GF-D8 (cell line): ENCODE measurements at places on chromosomes 16 and 17.

GRCh38 chr16:3596101-3596861, 15.1 kb downstream of the SLX4 start:
- no peak for DNase-seq

DNA sequence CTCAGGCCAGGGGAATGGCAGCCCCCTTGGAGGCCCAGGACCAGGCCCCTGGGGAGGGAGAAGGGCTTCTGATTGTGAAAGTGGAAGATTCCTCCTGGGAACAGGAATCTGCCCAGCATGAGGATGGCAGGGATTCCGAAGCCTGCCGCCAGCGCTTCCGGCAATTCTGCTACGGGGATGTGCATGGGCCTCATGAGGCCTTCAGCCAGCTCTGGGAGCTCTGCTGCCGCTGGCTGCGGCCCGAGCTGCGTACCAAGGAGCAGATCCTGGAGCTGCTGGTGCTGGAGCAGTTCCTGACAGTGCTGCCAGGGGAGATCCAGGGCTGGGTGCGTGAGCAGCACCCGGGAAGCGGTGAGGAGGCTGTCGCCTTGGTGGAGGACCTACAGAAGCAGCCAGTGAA, 2.4 kb downstream of the ZNF213 start:
- DNase-seq: no peak

GRCh38 chr16:83458612-83459011, 349.2 kb upstream of the HSBP1 start:
- DNase-seq: no peak

DNA sequence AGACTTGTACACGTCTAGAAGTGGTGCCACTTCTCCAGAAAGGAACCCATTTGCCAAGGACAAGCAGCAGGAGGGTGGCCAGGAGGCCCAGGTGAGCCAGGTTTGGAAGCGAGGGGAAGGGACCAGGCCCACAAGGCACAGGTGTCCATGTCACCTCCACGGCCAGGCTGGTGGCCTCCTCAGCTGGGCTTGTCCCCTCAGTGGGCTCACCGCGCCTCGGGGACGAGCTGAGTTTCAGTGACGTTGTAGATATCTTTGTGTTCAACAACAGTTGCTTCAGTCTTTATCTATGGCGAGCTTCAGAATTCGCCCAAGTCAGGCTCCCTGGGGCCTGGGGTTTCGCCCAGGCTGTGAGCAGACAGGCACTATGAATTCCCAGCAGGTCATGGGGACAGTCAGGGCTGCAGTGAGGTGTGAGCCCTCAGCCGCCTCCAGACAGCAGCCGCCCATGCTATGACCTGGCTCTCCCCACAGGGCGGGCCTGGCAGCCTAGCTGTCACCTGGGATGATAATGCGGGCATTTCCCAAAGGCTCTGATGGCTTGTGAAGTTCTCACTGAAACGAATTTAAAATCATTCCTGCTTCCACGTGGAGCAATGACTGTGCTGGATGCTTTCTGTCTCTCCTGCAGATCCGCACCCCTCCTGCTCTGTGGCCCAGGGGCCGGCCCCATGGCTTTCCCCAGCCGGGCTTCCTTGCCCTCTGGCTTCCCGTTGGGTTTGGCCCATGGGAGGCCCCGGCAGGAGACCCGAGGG, 89.5 kb downstream of the MRC2 start:
- DNase-seq: no peak

- DNase-seq: no peak
These were observed 110.3 kb downstream of the BANP start for GRCh38 chr16:88061346-88062110.
